Effector memory CD4-positive, alpha-beta T cell (primary cell): ENCODE measurements at places on chromosomes 6 and 20.
A peak's percentile ranks its signal among the peaks of the same experiment; 100 is the strongest.

DNA sequence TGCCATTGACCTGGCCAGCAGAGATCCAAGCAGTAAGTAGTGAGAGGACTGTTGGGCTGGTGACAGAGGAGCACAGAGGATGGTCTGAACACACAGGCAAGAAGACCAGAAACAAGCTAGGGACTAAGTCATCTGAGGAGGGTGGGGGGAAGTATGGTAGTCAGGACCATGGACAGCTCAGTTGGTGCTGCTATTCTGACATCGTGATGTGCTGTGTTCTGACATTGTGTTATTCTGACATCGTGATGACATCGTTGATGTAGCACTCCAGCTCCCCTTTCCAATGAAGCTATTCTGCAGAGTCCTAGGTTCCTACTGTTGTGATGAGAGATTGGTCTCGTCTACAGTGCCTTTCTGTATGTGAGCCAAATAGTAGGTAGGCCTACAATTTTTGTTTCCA lies 28.7 kb downstream of the CFAP206 start:
- no peak for DNase-seq

- DNase-seq: no peak
Measured at GRCh38 chr6:122389704-122390372, 9.6 kb upstream of the HSF2 start.

DNA sequence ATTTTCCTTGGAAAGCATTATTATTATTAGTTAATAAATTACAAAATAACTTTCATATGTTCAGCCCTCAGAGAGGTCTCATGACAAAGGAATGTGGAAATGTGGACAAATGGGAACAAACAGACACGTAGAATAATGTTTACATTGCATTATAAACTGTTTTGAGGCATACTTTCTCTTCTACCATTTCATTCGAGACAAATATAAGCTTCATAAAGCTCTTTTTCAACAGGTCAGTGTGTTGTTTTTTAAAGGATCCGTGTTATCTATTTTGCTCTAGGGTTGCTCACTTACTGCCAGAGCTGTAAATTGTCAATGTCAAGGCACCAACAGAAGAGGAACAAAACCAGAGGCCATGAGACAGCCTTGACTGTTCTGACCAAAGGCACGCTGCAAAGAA lies 256.8 kb downstream of the PHACTR1 start:
- DNase-seq: no peak

- DNase-seq: no peak
Measured at GRCh38 chr20:64236137-64237088, 19.1 kb upstream of the PCMTD2 start.

DNA sequence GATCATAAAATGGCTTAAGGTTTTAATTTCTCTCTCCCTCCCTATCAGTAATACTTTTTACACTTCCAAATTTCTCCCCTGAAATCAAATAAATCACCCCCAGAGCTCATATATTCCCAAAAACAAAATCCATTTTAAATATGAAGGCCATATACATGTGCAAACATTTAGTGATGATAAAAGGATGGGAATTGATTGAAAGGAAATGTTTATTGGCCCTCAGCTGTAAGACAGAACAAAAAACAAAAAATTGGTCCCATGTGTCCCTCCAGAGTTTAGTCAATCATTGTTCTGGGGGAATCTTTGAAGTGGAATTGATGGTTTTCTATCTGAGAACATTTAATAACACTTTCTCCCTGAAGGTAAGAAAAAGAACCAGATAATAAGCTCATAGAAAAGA lies 91.7 kb downstream of the COL12A1 start:
- no peak for DNase-seq

- DNase-seq: no peak
Measured at GRCh38 chr20:24778585-24779031, 170.5 kb upstream of the CST7 start.

GRCh38 chr6:18055714-18056382 lies 66.6 kb downstream of the NHLRC1 start:
- no peak for DNase-seq

GRCh38 chr20:32966881-32967781 lies 37.1 kb downstream of the SUN5 start:
- peak; percentile 64 for DNase-seq

GRCh38 chr6:168650671-168651111 lies 209.7 kb downstream of the SMOC2 start:
- no peak for DNase-seq
